T47D (cell line): ENCODE measurements at places on chromosomes 12 and 14.

- no peak for DNase-seq
Observed at GRCh38 chr14:50272498-50272897, 39.5 kb downstream of the L2HGDH start.

DNA sequence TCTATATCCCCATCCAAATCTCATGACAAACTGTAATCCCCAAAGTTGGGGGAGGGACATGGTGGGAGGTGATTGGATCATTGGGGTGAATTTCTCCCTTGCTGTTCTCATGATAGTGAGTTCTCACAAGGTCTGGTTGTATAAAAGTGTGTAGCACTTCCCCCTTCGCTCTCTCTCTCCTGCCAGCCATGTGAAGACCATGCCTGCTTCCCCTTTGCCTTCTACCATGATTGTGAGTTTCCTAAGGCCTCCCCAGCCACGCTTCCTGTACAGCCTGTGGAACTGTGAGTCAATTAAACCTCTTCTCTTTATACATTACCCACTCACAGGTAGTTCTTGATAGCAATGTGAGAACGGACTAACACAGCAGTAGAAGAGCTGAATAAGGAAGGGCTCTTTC lies 62.6 kb upstream of the VASH1 start:
- no peak for DNase-seq

GRCh38 chr14:68787092-68787992 lies 5.5 kb downstream of the ZFP36L1 start:
- DNase-seq = no peak

DNA sequence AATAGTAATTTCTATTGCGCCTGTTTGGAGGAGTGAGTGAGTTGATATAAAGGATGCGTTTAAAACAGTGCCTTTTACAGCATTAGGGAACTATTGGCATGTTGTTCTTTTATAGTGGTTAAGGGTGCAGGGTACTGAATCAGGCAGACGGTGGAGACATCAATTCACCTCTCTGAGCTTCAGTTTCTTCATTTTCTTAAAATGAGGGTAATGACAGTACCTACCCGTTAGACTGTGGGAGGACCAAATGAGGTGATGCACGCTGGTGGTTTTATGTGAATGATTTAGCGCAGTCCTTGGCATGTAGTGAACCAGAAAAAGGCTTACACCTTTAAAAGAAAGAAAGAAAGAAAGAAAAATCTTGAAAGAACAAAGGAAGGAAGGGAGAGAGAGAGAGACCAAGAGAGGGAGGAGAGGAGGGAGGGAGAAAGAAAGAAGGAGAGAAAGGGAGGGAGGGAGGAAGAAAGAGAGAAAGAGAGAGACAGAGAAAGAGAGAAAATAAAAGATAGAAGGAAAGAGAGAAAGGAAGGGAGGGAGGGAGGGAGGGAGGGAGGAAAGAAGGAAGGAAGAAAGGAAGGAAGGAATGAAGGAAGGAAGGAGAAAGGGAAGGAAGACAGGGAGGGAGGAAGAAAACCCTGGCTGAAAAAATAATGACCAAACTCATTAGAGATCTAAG lies 22.2 kb upstream of the CCND2 start:
- DNase-seq = no peak

DNA sequence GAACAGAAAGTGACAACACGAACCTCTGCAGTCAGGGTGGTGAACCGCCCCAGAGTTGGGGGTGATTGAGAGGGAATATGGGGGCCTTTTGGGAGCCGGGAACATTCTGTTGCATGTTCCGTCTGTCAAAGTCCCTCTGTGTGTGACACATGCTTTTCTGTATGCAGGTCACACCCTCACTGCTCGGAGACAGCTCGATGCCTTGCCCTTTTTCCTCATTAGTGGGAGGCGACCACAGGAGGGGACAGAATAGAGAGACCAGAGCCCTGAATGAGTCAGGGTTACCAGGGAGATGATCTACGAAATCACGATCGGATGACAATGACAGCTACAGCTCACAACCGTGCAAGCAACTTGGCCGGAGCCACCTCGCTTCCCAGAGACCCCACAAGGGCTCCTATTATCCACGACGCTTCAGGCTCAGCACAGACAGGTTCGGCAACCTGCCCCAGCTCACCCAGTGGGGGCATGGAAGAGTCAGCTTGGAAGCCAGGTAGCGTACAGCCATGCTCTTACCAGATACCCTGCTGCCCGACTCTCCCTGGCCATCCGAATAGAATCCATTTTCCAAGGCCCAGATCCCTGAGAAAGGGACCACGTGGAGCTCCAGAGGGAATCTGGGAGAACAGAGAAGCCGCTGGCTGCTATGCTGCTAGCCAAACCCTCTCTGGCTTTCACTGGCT lies 38.8 kb downstream of the TESC start:
- DNase-seq = no peak

DNA sequence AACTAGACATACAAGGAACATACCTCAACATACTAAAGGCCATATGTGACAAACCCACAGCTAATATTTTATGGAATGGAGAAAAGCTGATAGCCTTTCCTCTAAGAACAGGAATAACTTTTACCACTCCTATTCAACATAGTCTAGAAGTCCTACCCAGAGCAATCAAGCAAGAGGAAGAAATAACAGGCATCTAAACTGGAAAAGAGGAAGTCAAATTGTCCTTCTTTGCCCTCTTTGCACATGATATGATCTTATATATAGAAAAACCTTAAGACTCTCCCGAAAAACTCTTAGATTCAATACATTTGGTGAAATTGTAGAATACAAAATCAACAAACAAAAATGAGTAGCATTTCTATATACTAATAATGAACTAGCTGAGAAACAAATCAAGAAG lies 110.0 kb downstream of the ATP23 start:
- DNase-seq = no peak

- DNase-seq = no peak
Observed at GRCh38 chr12:3580094-3580749, 89.2 kb downstream of the PRMT8 start.

DNA sequence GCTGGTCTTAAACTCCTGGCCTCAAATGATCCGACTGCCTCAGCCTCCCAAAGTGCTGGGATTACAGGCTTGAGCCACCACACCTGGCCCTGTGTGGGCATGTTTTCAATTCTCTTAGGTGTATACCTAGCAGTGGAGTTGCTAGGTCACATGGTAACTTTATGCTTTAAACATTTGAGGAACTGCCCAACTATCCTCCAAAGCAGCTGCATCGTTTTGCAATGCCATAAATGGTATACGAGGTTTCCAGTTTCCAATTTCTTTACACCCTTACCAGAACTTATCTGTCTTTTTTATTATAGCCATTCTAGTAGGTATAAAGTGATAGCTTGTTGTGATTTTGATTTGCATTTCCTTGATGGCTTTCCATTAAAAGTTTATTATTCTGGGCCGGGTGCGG lies 25.1 kb downstream of the RBMS2 start:
- no peak for DNase-seq

GRCh38 chr12:115000038-115000437 lies 316.1 kb upstream of the TBX3 start:
- no peak for DNase-seq

DNA sequence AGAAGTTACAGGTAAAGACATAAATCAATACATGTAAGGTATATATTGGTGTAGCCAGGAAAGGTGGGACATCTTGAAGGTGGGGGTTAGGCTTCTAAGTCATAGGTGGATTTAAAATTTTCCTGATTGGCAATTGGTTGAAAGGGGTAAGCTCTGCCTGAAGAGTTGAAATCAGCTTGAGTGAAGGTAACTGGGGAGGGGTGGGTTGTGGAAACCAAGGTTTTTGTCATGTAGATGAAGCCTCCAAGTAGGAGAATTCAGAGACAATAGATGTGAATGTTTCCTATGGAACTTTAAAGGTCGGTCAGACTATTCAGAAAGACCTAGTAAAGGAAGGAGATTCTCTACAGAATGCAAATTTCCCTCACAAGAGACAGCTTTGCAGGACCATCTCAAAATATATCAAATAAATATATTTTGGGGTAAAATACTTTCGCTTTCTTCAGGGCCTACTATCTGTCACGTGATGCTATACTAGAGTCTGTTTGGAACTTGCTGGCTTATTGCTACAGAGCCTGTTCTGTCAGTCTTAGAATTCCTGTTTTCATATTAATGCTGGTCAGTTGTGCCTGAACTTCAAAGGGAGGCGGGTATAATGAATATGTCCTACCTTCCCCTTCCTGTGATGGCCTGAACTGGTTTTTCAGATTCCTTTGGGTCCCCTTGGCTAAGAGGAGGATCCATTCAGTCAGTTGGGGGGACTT lies 20.6 kb upstream of the SPATA7 start:
- no peak for DNase-seq

DNA sequence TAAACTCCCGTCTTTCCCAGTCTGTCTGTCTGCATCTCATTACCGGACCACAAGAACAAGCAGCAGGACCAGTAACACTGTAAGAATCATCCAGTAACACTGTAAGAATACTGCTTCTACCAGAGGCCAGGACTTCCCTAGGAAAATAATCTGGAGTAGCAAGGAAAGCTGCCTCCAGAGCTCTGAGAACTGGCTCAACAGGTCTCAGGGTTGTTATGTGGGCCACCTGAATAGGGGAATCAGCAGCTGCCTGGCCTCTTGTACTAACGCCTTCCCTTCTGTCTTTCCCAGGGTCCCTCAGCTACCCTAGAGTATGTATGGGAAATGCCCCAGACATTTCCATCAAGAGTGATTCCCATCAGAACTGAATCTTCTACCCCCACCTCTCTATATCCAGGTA lies 954 bp upstream of the SLC39A2 start:
- DNase-seq = no peak

GRCh38 chr12:22709292-22709691 lies 84.3 kb downstream of the ETNK1 start:
- DNase-seq = peak; percentile 62

DNA sequence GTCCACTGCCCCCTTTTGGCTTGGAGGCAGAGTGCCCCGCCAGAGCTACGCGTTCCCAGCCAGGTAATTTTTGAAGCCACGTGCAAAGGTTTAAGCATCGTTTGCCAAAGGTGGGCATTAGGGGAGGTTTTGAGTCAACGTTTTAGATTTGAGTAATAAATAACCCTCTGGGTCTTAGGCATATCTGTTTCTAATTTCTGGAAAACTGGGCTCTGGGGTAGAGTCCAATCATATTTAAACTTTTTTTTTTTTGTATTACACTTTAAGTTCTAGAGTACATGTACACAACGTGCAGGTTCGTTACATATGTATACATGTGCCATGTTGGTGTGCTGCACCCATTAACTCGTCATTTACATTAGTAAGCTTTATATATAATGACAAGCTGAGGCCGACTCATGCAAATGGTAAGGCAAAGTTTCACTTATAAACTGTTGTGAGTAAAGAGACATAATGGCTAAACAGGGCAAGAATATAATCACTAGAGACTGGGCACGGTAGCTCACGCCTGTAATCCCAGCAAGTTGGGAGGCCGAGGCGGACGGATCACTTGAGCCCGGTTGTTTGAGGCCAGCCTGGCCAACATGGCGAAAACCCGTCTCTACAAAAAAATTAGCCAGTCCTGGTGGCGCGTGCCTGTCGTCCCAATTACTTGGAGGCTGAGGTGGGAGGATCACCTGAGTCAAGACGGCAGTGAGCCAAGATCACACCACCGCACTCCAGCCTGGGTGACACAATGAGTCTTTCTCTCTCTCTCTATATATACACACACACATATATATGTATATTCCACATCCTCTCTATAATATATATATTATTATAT lies 491 bp upstream of the NR2C1 start:
- DNase-seq = no peak

DNA sequence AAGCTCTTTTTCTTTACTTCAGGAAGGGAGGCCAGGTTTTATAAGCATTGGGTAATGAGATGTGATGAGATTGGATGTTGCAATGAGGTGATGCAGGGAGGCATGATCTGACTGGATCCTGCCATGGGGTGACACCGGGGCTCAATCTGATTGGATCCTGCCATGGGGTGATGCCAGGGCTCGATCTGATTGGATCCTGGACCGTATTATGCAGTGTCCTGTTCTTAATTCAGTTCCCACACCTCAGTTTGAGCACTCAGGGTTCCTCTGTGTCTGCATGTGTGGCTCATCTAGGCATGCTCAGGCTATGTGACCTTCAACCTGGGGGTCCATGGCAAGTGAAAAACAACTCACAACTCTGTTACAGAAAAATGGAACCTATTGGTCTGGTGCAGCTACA lies 166.4 kb downstream of the SLC15A4 start:
- no peak for DNase-seq

- no peak for DNase-seq
Observed at GRCh38 chr14:38941488-38941887, 161.5 kb downstream of the SEC23A start.

DNA sequence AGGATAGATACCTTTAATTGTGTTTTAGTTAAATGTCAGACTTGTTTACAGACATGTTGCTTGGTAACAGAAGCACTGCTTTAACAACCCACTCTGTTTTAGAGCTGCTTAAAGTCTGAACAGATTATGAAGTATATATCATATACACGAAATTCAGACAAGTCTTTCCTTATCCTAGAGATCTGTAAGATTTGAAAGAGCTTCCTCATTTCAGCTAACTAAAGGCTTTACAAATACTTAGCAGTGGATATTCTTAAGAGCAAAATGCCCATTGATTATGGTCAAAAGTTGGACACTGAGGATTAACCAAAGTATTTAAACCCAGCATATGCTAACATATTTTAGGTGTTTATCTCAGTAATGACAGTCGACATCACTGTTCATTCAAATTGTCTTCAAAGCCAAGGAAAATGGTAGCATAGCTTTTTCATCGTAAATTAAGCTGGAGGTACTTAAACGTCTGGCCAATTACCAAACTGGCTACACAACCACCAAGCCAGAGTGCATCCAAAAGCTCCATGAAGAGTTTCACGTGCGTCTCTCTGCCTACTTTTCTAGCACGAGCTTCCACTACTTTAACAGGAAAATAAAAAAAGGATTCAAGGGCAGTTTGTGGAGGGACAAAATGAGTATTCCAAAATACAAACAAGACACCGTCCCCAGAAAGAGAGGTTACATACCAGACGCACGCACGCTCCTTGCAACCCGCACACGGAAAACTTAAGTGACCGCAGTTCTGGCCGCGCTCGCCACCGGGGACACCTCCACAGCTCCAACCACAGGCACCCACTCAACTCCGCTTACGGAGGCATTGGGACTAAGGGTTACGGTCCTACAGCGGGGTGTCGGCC lies 565 bp downstream of the CEP83 start:
- peak; percentile 16 for DNase-seq

GRCh38 chr12:28145216-28145615 lies 45.0 kb upstream of the CCDC91 start:
- no peak for DNase-seq

DNA sequence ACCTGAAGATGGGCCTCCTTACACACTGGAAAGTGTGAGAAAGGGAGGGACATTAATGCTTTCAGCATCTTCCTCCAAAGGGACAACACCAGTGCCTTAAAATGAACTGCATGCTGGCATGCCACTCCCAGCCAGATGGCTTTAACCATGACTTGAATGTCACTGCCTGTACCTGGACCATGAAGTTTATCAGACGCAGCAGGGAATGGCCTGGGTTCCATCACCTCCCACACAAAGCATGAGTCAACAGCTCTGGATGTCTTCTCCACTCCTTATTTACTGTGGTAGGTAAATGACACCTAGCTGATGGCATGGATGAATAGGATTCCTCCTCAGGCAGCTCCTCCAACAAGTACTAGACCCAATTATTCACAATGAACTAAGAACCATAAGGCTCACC lies 645.6 kb downstream of the SOX5 start:
- no peak for DNase-seq
